ENCODE measurements at places on chromosomes 5 and 9.

DNA sequence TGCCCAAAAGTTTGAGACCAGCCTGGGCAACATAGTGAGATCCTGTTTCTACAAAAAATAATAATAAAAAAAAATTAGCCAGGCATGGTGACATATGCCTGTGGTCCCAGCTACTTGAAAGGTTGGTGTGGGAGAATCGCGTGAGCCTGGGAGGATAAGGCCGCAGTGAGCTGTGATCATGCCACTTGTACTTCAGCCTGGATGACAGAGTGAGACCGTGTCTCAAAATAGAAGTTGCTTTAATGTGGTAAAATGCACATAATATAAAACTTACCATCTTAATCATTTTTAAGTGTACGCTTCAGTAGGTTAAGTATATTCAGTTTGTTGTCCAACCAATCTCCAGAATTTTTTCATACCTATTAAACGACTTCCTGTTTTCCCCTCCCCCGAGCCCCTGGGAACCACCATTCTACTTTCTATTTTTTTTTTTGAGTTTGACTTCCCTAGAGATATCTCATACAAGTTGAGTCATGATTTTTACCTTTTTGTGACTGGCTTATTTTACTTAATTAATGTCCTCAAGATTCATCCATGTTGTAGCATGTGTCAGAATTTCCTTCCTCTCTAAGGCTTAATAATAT, 120.1 kb upstream of the POC5 start:
- no peak for DNase-seq

GRCh38 chr9:129617167-129617566, 3.7 kb downstream of the C9orf50 start:
- no peak for DNase-seq

- no peak for DNase-seq
Observed at GRCh38 chr5:154163327-154164248, 26.9 kb upstream of the GALNT10 start.

- DNase-seq: no peak
Observed at GRCh38 chr9:4489562-4489918, 728 bp upstream of the SLC1A1 start.

DNA sequence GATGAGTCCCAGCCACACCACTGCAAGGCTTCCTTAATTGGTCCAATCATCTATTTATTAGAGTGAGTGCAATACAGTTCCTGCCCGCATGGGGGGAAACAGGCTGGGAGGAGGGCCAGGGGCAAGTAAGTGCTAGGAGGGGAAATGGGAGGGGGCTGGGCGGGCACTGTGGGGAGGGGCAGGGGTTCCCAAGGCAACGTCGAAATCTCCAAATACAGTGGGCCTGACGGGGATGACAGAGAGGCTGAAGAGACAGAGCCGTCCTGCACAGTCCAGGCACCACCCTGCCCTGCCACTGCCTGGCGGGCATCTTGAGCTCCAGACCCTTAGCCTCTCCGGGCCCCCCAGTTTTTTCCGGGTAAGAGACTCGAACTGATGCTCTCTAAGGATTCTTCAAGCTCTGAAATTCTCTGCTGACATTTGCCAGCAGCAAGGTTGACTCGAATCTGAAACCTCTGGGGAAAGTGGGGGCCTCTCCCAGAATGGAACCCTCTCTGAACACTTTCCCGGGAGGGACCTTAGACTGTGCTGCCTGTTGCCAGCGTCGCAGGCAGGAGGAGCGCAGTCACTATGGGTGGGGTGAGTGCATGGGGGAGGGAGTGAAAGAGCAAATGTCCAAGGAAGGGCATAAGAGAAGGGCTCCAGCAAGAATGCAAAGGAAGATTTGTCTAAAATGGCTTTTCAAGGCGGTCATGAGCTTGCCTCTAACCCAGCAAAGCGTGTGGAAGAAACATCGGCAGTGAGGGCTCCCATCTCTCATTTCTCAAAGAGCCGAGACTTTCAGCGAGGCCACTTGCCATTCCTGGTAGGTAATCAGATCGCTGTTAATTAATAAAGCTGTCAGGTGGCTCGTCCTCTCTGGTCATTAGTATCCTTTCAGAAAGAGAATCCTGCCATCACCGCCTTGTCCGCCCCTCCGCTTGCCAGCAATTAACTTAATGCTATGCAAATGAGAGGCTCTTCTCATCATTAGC, 99.0 kb downstream of the GTF3C4 start:
- peak; percentile 43 for DNase-seq

GRCh38 chr5:179755022-179755421, 22.4 kb downstream of the MAML1 start:
- DNase-seq: no peak

DNA sequence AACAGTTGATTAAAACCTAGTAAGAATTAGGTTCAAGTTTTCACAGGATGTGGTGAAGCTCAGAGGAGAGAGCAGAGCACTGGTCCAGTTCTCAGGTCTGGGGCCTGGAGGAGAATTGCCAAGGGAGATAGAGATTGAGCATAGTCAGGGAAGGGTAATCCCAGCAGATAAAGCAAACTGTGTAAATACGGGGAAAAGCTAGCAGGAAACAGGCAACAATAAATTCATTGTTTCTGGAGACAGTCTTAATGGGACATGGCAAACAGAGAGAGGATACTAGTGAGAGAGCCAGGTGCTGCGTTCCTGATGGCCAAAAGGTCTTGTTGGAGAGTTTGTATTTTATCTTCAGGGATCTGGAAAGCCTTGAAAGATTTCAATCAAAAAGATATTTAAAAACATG, 333.0 kb downstream of the PDE4D start:
- no peak for DNase-seq

DNA sequence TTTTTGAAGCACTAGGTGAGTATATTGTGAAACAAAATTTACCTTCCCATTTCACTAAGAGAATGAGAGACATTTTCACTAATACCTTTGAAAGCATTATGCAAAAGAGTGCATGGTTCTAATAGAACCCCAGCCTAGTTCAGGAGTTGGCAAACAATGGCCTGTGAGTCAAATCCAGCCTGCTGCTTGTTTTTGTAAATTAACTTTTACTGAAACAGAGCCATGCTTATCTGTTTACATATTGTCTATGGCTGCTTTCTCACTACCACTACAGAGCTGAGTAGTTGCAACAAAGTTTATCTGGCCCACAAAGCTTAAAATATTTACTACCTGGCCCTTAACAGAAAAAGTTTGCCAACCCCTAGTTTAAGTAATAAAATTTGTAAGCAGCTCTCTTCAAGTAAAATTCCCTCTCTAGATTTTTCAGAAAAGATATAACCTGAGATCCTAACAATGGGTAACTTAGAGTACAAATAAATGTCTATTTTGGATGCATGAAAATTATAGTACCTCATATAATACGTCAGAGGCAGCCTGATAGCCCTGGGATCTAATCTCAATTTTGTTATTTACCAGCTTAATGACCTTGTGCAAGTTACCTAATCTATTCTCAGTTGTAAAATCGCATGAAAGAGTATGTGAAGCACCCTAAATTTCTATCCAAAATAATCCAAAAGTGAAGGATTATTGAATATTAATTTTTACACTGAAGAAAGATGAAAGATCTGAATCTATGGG, 50.7 kb upstream of the ARL15 start:
- DNase-seq: no peak

All from NCI-H526 treated with DMSO at 0.1 percent for 48 hours (cell line).